ENCODE measurements at places on chromosomes 13 and 19.

DNA sequence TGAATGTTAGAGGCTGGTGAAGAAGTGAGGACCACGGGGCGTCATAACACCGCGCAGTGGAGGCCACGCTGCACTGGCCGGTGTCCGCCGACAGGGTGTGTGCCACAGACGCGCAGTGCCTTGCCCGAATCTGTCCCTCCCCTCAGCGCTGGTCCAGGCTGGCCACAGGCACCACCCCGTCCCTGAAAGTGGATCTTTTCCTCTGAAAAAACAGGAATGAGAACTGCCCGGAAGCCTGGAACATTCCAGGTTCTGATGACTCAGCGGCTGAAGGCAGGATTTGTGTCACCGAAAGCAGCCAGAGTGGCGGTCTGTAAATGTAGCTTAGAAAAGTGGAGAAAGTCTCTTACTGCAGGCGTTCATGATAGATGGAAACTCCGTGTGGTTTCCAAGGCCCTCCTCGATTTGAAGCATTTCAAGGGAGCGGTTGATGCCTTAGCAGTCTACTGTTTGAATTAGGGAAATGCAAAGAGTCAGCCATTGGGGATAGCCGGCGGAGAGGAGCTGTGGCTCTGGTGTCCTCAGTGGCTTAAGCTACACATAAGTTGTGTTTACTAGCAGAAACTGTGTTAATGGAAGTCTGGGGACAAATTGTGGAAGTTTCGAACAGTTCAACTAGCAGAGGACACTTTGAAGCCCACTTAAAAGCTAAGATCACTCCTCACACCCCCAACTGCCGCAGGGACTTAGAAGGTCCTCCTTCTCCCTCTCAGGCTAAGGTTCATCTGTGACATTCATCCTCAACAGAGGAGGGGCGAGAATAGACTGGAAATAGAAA is 70.8 kb downstream of the NUFIP1 start:
- peak; percentile 97 for DNase-seq

DNA sequence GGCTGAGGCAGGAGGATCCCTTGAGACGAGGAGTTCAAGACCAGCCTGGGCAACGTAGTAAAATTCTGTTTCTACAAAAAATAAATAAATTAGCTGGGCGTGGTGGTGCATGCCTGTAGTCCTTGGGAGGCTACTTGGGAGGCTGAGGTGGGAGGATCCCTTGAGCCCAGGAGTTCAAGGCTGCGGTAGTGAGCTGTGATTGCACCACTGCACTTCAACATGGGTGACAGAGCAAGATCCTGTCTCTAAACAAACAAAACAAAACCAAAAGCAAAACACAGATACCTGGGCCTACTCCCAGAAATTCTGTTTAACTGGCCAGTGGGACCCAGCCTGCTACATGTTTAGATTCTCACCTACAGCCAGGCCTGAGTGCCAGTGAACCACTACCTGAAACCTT is 74.6 kb upstream of the MEDAG start:
- no peak for DNase-seq

DNA sequence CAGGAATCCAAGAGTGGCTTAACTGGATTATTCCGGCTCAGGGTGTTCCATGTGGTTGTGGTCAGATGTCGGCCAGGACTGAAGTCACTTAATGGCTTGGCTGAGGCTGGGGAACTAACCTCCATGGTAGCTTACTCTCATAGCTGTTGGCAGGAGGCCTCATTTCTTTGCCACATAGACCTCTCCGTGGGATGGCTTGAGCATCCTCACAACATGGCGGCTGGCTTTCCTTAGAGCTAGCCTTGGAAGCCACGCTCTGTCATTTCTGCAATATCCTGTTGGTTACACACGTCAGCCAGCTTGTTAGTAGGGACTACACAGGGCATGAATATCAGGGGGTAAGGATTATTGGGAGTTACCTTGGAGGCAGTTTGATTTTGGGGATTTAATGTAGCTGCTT is 5.1 kb downstream of the CRX start:
- no peak for DNase-seq

DNA sequence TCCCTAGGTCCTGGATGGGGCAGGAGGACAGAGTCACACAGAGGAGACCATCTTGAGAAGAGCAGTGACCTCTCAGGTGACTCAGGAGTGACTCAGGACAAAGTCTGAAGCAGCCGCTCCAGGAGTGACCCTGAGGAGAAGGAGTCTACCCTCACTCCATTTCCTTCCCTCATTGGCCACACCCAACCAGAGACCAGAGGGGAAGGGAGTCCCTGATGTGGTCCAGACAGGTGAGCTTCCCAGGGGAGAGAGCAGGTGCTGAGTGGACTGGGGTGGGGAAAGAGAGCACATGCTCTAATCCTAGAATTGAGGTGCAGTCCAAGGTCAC is 75.5 kb upstream of the MEDAG start:
- DNase-seq: no peak

DNA sequence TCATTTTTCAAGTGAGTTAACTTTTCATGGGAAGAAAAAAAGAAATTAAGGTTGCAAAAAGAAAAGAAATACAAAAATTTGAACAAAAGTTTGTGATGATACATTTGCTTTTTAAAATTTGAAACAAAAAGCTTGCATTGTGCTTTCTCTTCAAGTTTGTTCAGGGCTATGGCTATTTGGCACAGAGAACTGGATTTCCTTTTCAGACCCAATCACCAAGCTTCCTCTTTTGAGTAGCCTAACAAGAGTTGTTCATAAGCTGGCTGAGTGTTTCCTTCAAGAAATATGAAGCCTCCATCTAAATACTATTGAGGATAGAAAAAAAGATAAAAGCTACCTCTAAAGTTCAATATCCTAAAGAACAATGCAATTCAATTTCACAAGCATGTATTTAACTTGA is 787.8 kb downstream of the LIG4 start:
- peak; percentile 52 for DNase-seq

DNA sequence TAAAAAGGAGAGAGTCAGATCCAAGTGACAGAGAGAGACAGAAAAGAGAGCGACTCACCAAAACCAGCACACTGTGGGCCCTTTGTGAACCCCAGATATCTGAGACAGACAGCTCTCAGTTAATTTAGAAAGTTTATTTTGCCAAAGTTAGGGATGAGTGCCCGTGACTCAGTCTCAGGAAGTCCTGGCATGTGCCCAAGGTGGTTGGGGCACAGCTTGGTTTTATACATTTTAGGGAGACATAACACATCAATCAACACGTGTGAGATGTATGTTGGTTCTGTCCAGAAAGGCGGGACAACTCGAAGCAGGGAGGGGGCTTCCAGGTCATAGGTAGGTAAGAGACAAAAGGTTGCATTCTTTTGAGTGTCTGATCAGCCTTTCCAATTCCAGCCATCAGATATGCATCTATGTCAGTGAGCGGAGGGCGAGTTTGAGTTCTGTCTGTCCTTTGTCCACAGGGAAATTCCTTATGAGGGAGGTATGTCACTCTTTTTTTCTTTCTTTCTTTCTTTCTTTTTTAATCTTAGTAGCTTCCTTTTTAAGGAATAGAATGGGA is 37.2 kb upstream of the ATP11A start:
- DNase-seq: no peak

GRCh38 chr19:6866741-6867151 is 20.6 kb upstream of the ADGRE1 start:
- DNase-seq: no peak

DNA sequence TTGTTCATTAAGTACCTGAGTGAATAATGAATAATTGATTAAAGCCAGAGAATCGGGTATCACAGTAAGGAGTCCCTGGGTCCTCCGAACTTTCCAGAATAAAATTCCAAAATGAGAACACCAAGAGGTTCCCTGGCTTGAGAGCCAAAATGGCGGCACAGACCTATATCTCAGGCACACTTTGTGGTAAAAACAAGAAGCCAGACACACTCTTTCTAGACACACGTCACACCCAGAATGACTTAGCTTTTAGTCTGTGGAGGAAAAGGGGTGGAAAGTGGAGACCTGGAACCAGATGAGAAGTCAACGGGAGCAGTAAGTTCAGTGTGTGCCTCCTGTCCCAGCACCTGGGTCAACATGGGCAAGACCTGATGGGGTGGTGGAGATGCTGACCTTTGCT is 8.4 kb downstream of the ARL11 start:
- no peak for DNase-seq

DNA sequence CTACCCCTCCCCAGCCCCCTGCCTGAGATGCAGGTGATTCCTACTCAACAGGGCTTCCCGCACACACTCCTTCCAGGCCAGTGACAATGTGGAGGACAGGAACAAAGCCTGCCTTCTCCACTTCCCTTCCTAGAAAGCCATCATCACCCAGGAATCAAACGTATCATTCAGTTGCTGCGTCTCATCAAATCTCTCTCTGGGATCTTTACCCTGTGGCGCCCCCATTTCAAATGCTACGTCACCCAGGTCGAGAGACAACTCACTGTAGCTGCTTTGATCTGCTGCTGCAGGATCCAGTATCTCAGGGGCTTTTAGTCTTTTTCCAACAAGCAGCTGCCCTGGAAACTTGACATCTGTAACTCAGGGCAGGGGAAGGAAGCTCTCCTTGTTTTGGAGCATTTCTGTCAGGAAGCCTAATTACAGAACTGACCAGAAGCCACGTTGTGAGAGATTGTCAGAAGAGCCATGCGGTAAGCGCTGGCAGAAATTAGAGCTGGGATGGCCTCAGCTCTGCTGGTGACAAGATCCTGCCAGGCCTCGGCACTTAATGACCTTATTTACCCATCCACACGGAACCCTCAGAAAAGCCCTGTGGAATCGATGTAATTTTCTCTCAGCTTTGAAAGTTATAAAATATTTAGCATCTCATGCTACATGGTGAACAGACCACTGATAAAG is 140.5 kb downstream of the STK24 start:
- no peak for DNase-seq
